ENCODE measurements at places on chromosomes 11 and 22. TPM values are rescaled to one million over a fixed set of nuclear protein-coding genes. Genes with fewer than 3 reads are reported as not detected.

DNA sequence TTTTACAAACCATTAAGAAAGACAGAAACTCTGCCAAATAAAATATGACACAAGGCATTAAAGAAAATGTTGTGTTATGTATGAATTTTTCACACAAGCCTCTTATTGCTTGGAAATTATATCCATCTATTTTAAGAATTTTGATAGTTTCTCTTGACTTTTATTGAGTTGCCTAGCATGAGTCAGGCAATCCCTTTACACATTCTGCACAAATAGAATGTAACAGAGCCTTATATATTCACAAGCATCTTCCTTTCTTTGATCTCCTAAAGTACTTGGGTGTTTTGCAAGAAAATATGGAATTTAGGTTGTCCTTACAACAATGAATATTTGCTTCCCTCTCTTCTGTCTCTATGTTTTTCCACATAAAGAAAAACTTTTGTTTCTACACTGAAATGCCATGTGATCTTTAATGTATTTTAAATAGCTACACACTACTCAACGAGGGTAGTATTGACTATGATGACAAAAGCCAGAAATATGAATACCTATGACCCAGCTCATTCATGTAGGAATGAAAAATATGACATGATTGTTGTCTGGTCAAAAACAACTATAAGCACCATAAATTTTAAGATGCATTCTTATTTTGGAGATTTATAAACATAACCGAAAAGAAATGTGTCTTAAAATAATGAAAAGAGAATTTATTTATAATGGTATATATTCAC lies 398.8 kb downstream of the GUCY1A2 start:
- no peak for DNase-seq

PIWIL4 gene
- total RNA-seq, result 11.5 TPM

DNA sequence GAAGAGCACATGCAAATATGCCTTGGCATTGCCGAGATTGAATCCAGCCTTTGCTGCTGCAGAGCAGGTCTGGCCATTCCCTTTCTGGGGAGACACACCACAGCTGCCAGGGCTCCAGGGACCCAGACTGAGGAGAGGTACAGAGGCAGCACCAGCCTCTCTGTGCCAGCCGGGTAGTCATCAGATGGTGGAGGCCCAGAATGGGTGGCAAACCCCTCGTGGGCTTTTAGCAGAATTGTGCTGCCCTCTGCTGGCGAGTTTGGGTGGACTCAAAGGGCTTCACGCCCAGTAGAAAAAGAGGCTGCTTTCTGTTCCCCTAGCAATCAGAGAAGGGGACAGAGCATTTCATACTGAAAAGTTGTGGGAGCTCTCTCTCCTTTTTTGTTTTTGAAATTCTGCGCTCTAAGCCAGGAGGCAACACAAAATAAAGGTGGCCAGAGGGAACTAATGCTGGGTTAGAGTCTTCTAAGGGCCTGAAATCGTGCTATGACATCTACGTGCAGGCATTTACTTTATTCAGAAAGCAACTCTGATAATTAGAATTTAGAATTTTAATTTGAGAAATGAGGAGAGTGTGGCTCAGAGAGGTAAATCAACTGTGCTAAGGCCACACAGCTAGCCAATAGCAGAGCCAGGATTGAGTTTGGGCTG lies 158.8 kb upstream of the NAV2 start:
- peak; percentile 91 for DNase-seq

- no peak for DNase-seq
Observed at GRCh38 chr11:122268601-122269130, 152.7 kb upstream of the BLID start.

DNA sequence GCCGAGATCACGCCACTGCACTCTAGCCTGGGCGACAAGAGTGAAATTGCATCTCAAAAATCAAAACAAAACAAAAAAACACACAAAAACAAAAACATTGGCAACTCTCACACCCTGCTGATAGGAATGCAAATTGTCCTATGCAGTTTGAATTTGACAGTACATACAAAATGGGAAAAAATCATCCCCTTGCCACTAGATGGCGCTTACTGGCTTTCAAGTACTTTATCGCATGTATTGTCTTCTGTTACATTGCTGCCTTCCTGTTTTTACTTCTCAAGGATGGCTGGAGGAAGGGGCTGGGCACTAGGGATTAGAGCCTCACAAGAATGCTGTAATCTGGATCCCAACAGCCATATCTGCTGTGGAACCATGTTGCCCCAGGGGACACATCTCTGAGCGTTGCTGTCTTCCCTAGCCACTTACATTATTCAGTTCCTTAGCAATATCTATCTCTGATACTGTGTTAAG lies 59.4 kb upstream of the A4GALT start:
- peak; percentile 91 for DNase-seq

OSBPL5 gene
- total RNA-seq, result 52.4 TPM

GRCh38 chr11:42777776-42778175 lies 534.0 kb upstream of the API5 start:
- DNase-seq, result peak; percentile 1

PRG3 gene
- total RNA-seq, result not detected

- no peak for DNase-seq
Observed at GRCh38 chr11:129959687-129960086, 42.9 kb downstream of the PRDM10 start.

GRCh38 chr11:2904153-2905052 lies 18.8 kb upstream of the CDKN1C start:
- peak; percentile 94 for DNase-seq

DNA sequence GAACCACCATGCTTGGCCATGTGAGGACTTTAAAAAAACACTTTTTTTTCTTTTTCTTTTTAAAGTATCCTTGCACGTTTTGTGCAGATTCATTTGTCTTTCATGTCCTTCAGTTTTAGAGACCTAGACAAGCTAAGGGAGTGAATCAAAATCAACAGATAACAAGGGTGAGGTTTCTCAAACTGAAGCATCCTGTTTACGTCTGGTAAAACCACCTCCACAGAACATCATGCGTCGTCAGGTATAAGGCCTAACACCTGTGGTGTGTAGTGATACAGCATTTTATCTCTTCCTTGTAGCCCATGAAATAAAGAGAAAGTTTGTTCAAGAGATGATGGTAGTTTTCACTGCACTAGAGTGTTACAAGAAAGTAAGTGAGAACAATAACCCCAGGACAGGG lies 26.3 kb upstream of the CSF2RB start:
- no peak for DNase-seq
